ENCODE measurements at places on chromosomes 13 and 19. TPM values are rescaled to one million over a fixed set of nuclear protein-coding genes. Genes with fewer than 3 reads are reported as not detected.

The KASH5 gene
- polyA plus RNA-seq, result 0.45 TPM

The LGALS14 gene
- polyA plus RNA-seq, result not detected

- no peak for DNase-seq
Observed at GRCh38 chr19:5361407-5361806, 20.8 kb upstream of the PTPRS start.

- DNase-seq, result no peak
Observed at GRCh38 chr13:50170447-50171037, 155.3 kb downstream of the KCNRG start.

GRCh38 chr19:46732966-46733689 is 12.7 kb upstream of the FKRP start:
- DNase-seq, result no peak
